ENCODE measurements at places on chromosomes 1 and 21.

GRCh38 chr1:55217226-55217986 lies 2.2 kb upstream of the USP24 start:
- peak; percentile 80 for DNase-seq

GRCh38 chr1:3183411-3183810 lies 114.4 kb downstream of the PRDM16 start:
- no peak for DNase-seq

- no peak for DNase-seq
Observed at GRCh38 chr1:5933676-5934057, 58.6 kb downstream of the NPHP4 start.

DNA sequence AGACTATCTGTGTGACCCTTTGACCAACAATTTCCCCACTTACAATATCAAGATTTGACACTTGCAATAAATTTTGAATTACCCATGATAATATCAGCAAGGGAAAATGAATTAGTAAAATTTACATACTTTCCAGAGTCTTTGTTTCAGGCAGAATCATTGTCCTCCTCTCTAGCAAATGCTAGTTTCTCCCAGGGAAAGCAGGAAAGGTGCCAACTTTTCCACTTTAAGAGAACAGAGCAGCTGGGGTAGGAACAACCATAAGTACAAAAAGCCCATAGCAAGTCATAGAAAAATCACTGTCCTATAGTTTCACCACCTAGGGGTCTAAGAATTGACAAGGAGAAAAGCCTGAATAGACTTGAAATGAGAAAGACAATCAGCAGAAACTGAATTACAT lies 67.1 kb upstream of the GUCA2B start:
- no peak for DNase-seq

DNA sequence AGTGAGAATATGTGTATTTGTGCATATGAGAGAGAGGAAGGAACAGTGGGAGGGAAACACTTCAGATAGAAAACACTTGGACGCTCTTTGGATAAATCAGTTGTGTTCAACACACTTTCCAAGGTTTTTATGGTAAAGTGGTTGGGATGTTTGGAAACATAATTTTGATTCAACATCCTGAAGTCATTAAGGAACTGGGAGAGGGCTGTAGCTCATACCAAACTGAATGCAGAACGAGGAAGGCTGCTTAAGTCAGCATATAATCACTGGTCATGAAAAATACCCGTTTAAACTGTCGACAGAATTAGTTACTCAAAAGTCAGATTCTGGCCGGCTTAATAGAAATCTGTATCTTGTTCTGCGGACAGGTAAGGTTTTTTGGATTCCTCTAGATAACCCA lies 14.9 kb downstream of the LIX1L start:
- no peak for DNase-seq

GRCh38 chr1:21696931-21697330 lies 27.8 kb upstream of the RAP1GAP start:
- DNase-seq, result no peak

DNA sequence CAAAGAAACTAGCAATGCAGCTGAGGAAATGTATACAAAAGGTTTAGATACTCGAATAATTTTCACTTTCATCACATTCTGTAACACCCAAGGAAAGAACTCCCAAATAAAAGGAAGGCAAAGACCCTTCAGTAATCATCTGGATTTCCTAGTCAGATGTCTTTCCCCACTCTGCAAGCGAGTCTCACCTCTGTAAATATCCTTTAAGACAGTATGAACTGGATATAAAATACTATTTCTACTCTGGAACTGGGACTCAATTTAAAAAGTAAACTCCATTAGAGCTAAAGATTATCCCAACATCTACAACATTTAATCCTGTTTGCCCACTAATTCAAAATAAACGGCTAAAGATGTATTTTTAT lies 27.0 kb downstream of the C2CD2 start:
- no peak for DNase-seq

GRCh38 chr1:44740179-44740617 lies 561 bp downstream of the KIF2C start:
- DNase-seq, result no peak

DNA sequence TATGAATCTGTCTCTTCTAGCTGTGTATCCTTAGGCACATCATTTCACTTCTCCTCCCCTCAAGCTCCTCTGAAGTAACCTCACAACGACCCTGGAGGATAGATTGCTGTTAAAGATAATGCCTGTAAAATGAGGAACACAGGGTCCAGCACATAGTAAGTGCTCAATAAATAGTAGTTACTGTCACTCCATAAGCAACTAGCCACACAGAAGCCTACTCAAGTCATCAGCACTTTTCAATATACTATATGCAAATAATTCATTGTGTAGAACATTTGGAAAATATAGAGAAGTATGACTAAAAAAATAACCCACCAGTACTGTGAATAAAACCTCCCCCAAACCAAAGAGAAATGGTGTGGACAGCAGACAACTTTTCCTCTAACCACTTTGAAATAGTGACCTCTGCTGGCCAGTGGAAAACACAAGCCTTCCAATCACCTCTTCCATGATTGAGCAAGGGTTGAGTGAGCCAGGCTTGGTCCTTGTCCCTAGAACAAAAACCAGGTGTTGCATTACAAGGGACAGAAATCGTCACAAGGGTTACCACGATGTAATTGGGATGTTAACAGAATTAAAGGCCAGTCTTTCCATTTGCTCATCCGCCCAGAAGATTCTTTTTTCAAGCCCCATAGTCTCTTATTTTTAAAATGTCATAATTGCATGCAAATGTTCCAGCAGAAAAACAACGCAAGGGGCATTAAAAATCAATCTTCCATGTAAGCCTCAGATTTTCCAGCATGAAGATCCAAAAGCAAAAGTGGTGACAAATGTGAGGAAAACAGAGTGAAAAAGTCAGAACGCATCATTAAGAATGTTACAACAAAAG lies 15.7 kb upstream of the GLIS1 start:
- peak; percentile 66 for DNase-seq

DNA sequence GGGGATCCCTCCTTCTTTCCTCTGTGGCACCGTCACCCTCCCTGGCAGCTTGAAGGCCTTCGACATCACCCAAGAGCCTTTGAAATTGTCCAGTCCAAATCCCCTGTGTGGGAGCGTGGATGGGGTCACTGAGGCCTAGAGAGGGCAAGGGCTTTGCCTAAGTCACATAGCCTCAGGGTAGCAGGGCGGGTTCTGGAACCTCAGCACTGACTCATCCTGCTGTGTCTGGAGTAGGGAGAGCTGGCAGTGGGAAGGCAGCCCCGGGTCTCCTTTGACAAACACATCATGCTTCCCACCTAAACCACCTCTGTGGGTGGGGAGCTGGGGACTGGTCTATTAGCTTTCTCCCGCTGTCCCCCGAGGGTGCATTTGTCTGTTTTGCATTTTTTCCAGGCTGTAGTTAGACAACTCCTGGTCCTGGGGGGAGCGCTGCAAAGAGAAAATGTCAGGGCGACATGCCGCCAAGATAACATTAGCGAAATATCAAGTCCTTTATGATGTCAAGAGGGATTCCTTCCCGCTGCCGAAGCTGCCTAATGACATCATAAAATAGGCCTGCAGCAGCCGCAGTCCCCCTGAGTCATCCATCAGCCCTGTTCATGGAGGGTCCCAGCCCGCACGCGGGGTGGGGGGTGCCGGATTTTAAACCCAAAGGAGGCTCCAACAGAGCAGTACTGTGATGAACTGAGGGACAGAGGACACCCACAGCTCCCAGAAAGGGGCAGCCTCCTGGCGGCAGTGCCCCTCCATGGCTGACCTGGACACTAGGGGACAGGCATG lies 77.0 kb upstream of the POU3F1 start:
- DNase-seq, result no peak

DNA sequence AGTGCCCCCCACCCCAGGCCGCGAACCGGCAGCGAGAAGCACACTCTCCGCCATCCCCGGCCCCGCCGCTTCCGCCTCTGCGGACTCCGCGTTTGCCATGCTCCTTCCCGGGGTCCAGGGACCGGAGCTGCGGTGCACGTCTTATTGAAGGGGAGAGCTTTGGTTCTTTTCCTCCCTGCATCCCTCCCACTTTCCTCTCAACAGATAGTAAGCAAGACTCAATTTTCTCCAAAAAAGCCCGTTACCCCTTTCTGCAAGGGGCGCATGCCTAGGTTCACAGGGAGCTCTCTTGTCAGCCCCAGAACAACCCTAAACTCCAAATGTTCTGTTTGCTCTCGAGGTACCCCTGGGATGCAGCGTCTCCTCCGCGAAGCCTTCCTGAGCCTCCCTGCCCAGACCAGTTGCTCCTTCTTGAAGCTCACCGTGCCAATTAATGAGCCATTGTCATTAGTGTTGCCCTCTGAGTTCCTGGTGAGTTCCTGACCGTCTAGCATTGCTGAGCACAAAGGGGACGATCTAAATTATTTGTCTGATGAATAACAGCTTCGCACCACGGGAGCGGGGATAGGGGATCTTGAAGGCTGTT lies 8.1 kb downstream of the FOXD3 start:
- DNase-seq, result no peak

DNA sequence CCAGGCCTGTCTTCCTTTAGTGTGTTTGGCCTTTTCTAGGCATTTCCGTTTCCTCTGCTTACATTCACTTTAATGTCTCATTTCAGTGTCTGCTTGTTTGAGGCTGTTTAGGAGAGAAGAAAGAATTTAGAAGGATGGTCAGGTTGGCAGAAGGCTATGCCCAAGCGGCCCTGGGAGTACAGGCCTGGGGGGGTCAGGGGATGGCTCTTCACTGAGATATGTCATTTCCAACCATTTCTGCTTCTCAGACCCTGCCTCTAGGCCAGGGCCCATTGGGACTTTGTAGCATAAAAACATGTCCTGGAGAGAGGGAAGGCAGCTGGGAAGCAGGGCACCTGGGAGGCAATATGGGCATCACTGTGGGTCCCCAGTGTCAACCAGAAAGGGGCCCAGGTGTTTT lies 86.0 kb downstream of the DDX20 start:
- DNase-seq, result no peak

DNA sequence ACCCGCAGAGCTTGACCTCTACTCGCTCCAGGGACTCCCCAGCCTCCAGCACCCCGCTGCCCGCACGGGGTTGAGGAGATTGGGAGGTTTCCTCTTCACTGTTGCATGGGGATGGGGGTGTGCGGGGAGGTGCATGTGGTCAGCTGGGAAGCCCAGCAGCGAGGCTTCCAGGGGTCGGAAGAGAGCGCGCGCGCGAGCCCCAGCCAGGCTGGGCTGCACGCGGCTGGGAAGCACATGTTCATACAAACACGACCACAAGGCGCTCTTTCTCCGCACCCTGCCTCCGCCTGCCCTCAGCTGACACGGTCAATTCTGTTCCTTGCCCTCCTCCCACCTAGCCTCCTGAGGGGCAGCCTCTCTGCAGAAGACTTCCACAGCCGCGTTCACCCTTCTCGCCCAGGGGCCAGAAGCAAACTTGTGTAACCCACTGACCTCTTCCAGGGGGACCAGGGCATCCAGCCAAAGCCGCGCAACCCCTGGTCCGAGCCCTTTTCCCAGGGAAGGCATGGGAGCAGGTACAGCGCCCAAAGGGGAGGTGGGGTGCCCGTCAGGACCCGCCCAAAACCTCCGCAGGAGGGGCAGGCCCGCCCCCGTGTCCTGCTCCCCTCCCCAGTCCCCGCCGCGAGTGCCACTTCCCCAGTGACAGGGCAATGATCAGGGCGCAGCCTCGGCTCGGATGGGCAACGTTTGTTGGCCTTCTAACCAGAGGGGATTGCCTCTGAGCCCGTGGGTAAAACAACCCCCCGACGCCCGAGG lies 1.3 kb downstream of the COL24A1 start:
- DNase-seq, result no peak

DNA sequence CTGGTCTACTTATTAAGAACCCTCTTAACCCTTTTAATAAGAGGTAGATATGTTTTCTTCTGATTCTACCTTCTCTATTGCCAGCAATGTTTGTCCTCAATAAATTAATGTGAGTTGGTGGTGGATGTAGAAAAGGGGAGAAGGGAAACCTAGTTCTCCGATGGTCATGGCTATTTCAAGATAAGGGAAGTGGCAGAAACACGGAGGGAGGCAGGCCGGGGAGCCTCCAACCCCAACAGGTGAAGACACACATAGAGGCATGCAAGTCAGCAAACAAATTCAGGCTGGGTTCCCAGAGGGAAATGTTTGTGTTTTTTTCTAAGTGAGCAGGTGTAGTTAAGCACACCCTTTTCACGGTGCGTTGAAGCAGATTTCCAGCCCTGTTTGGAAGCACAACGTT lies 31.0 kb upstream of the CLDN14 start:
- DNase-seq, result no peak

GRCh38 chr1:1623181-1623630 lies 7.9 kb downstream of the MIB2 start:
- DNase-seq, result no peak

GRCh38 chr1:6110326-6110725 lies 64.6 kb downstream of the KCNAB2 start:
- DNase-seq, result no peak

- DNase-seq, result no peak
Observed at GRCh38 chr1:27647328-27647727, 12.3 kb upstream of the FGR start.

- DNase-seq, result peak; percentile 24
Observed at GRCh38 chr1:215517441-215517891, 49.6 kb upstream of the KCTD3 start.

GRCh38 chr1:233097959-233098580 lies 147.7 kb downstream of the NTPCR start:
- no peak for DNase-seq

DNA sequence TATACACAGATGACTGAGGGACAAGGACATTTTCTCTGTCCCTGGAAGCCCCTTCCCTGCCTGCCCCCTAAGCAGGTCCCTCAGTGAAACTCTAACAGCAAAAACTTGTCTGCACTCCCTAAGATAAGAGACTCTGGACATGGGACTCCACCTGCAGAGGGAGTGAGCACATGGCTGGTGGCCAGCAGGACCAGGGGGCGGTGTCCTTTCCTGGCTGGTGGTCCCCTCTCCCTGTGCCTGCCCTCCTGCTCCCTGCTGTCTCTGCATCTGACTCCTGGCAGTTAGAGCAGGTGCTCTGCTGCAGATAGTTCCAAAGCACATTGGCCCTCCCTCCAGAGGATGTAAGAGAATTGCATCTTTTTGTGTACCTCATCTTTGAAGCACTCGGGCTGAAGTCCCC lies 215.5 kb downstream of the GRIK3 start:
- DNase-seq, result no peak

GRCh38 chr1:214550857-214551435 lies 456 bp downstream of the PTPN14 start:
- DNase-seq, result no peak

DNA sequence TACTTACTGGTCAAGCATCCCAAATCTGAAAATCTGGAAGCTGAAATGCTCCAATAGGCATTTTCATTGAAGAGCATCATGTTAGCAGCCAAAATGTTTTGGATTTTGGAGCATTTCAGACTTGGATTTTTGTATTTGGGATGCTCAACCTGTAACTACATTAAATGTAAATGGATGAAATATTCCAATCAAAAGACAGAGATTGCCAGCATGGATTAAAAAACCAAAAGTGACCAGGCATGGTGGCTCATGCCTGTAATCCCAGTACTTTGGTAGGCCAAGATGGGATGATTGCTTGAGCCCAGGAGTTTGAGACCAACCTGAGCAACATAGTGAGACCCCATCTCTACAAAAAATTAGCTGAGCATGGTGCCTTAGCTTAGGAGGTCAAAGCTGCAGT lies 110.3 kb downstream of the URB2 start:
- no peak for DNase-seq

Measured in NB4 (cell line).